Stimulated activated CD8-positive, alpha-beta memory T cell treated with anti-CD3 and anti-CD28 coated beads, Interleukin-4, amount 100 ng/mL, for 4 hours (primary cell): ENCODE measurements at places on chromosomes 2 and 18.
A peak's percentile ranks its signal among the peaks of the same experiment; 100 is the strongest.

- DNase-seq: no peak
These were observed 170.9 kb downstream of the CAPN13 start for GRCh38 chr2:30636311-30636710.

DNA sequence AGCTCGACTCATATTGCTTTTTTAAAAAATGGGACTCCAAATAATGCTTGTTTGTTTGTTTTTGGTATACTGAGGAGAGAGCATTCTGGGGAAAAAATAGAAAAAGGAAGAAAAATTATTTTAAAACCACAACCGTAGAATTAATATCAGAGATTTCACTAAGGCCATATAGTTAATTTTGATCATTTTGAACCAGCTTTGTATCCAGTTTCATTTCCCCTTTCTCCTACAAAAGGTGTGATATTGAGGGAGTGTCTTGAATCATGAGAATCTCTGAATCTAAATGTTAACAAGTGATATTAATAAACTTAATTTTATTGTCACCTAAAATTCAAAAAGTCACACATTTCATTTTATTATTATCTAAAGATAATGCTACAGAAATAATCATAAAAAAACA, 198.5 kb upstream of the GALNT5 start:
- DNase-seq: no peak

DNA sequence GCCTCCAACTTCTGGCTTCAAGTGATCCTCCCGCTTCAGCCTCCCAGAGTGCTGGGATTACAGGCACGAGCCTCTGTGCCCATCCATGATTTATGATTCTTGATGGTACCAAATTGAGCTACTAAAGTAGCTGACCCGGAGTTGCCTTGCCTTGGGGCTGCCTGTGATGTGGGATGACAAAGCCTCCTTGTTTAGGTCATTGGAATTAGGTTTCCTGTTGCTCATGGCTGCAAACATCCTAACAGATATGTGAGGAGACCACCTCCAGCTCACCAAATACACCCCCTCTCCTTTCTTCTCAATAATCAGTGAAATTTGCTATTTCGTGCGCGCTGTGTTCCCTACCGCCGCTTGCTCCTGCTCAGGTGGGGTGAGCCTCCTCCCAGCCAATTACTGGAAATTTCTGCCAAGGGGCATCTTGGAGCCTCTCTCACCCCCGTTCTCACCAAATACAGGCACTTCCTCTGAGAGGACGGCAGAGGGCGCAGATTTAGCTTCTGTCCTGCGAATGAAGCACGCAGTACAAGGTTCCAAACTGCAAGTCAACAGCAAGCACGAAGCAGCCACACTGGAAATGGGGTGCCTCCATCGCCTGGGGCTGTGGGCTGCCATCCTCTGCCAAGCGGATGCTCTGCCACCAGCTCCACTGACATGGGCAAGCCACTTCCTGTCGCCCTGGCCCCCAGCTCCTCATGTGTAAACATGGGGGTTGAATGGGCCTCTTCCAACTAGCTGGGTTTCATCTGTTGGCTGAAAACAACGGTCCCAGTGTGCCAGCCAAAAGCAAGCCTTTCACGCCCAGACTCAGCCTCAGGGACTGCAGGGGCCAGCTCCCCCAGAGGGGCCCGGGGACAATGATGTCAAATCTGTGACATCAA, 71.7 kb downstream of the NCAPH start:
- DNase-seq: peak; percentile 27

DNA sequence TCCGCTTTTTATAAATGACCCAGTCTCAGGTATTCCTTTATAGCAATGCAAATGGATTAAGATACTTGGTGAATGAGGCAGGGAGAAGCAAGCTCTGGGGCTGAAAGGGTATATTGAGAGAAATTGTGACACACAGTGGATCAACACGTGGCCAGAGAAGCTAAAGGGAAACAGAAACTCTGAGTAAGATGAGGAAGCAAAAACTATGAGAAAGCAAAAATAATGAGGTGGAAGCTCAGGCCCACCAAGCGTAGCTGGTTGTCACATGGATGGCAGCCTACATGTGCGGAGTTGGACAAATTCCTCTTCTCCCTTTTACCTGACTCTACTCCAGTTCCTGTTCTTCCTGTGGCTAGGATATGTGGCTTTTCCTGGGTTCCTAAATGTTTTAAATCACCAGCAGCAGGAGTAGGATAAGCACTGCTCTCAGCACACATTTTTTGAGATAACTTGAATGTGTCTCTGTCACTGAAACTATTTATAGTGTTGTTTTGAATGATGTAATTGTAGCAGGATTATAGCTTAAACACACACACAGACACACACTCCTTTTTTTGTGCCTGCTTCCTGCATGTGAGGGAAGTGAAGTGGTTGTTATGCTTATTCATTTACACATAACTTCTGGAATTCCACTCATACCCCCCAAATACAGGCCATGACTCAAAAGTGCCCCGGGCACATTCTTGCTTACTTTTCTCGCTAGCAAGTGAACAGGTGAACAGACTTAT, 30.1 kb upstream of the EPC2 start:
- DNase-seq: no peak

DNA sequence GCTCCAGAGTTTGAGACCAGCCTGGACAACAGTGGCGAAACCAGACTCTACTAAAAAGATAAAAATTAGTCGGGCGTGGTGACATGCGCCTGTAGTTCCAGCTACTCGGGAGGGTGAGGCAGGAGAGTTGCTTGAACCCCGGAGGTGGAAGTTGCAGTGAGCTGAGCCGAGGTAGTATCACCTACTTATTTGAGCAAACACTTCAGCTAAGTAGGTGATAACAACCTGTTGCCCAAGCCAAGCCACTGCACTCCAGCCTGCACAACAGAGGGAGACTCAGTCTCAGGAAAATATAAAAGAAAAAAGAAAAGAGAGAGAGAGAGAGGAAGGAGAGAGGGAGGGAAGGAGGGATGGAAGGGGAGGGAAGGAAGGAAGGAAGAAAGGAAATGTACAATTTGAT, 21.3 kb downstream of the FER1L5 start:
- no peak for DNase-seq
